Activated T-helper 1 cell treated with anti-CD3 and anti-CD28 coated beads, Interleukin-12 subunit alpha, Interleukin-12 subunit beta, Interleukin-2, Interleukin-4 antibody, amounts not matched to agents 30 ng/mL and 10 ng/mL and 1 ng/mL, durations not matched to agents 14 hours and 24 hours and 36 hours (primary cell): ENCODE measurements at places on chromosomes 2 and 18.

DNA sequence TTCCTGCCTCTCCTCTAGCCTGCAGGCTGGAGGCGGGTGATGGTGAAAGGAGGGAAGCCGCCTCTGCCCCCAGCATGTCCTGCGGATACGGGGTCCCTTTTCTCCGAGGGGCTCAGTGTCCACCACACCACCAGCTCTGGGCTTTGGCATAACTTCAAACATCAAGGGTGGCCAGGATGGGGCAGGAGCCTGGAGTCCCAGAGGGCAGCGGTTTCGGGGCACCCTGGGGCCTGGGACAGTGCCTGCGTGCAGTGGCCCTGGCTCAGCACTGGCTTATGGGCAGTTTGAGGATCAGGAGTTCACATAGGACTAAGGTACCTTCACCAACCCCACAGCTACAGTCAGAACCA is 85.5 kb upstream of the GPC1 start:
- no peaks in the 10 kb centered on the region for H3K27me3 ChIP-seq
- no peak for DNase-seq
- no peaks in the 10 kb centered on the region for H3K36me3 ChIP-seq
- no peak overlapping the region for H3K27ac ChIP-seq

DNA sequence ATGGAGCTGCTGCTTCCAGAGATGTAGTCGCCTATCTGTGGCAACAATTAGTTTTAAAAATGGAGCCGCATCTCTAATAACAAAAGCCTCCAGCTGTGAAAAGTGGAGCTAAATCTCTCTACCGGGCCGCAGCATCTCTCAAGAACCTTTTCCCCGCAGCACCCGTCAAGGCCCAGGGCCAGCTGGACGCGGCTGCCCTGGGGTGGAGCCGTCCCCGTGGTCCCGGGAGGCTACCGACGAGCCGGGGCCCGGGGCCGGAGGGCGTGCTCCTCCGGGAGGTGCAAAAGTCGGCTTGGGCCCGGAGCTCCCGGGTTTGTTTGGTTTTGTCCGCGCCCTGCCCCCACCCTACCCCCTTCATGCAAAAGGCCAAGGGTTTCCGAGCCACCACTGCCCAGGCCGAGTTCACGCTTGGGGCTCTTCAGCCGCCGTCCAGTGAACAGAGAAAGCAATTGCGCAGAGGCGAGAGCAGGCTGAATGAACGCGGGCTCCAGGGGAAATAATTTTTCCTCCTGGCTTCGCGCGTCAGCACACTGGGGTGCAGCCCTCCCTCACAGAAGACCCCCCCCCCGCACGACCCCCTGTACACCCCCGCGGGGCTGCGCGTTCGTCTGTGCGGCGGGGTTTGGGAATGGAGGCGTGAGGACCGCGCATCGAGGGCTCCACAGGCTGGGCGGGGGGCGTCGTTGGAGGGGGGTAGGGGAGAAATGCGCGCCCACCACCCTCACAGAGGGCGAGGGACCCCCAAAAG is 557 bp upstream of the GREB1L start:
- no peaks in the 10 kb centered on the region for H3K4me1 ChIP-seq
- H3K27me3 ChIP-seq = peaks cover 56% of the 10 kb centered on the region
- H3K27ac ChIP-seq = no peak overlapping the region
- H3K36me3 ChIP-seq = peaks cover 3% of the 10 kb centered on the region
- H3K4me3 ChIP-seq = no peak overlapping the region

GRCh38 chr18:615773-616172 is 19.0 kb downstream of the CLUL1 start:
- no peaks in the 10 kb centered on the region for H3K36me3 ChIP-seq
- no peak overlapping the region for H3K27ac ChIP-seq
- peaks cover 9% of the 10 kb centered on the region for H3K27me3 ChIP-seq
- no peak for DNase-seq

GRCh38 chr2:51903728-51904127 is 871.8 kb upstream of the NRXN1 start:
- no peak overlapping the region for H3K4me3 ChIP-seq
- H3K36me3 ChIP-seq = no peaks in the 10 kb centered on the region
- no peaks in the 10 kb centered on the region for H3K4me1 ChIP-seq
- H3K27me3 ChIP-seq = no peaks in the 10 kb centered on the region
- H3K27ac ChIP-seq = no peak overlapping the region
